Stimulated activated CD8-positive, alpha-beta memory T cell treated with anti-CD3 and anti-CD28 coated beads, Interleukin-7, amount 100 ng/mL, for 24 hours (primary cell): ENCODE measurements at places on chromosomes 4 and X.

GRCh38 chrX:121114691-121115090 is 67.3 kb downstream of the GLUD2 start:
- DNase-seq = no peak

GRCh38 chr4:176492646-176493302 is 173.0 kb downstream of the SPCS3 start:
- no peak for DNase-seq

DNA sequence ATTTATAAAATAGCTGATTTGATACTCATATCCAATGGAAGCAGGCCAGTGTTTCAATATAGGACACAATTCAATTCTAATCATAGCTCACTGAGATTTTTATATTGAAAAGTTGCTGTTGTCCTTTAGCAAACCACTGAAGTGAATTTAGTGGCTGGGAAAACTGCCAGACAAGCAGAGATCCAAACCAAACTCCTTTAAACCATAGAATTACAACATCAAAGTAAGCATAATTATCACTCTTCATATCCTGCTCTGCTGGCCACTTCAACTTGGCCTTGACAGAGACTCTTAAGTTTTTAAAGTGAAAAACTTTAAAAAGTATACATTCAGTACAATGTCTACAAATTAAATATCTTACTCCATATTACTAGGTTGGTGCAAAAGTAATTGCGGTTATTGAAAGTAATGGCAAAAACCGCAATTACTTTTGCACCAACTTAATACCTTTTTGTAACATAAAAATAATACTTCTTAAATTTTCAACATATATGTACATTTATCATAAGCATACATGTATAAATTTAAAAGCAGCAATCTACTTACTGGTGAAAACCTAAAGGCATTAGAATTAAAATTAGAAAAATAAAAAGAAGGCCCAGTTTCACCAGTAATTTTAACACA is 433.0 kb downstream of the PCDH10 start:
- DNase-seq = no peak

GRCh38 chrX:13684361-13684760 is 4.6 kb upstream of the RAB9A start:
- DNase-seq = no peak

DNA sequence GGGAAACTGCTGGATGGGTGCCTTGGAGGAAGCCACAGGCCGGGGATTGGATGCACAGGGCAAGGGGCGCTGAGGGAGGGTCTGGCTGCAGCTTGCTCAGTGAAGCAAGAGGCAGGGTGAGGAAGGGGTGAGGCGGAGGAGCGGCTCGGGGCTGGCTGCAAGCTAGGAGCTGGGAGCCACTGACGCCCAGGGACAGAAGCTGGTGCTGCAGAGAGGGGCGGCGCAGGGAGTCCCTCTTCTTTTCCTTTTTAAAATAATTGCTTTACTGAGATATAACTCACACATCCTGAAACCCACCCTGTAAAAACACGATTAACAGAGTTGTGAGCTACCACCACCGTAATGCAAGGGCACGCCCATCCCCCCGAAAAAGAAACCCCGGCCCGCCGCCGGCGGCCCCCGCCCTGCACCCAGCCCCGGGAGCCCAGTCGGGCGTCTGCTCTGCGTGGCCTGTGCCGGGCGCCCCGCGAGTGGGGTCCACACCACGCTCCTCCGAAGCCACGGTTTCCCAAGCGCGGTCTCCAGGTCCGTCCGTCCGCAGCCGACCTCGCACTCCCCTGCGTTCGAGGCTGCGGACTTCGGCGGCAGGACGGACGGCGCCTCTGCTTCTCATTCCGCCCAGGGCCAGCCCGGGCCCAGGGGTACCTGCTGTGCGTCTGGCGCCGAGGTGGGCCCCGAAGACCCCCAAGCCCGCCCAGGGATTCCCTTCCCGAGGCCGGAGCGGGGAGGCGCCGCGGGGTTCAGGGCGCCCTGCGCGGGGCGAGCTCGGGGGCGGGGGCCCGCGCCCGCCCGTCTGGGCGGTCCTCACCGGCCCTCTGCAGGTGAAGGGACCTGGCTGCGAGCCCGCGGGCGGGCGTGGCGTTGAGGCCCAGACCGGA is 866 bp upstream of the UVSSA start:
- no peak for DNase-seq

GRCh38 chr4:13704761-13705160 is 77.2 kb upstream of the BOD1L1 start:
- no peak for DNase-seq

DNA sequence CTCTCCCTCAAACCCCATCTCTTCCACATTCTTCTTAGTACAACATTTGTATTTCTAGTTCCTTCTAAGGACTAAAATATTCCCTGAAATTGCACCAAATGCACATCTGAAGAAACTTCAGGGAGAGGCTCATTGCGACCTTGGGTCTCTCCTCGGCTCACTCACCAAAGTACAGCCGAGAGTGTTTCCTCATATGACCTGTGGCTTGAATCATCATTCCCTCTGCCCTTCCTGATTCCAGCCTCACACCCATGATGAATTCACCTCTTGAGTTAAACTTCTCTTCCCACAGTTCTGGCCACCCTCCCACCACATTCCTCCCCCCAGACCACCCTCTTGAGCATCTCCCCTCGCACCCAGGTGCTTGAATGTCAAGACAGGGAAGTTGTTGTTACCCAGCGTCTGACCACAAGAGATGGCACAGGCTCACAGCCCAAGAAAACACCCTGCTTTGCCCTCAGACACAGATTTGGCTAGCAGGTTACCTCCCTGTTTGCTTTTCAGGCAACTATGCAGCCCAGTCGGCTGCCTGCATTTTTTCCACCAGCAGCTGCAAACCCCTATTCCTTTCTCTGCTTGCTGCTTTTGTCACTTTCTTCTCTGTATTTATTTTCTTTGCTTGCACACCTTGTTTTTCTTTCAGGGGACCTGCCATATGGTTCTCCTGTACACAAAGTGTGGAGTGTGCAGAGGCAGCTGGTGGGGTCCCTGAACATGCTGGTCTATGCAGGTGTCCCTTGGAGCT is 214.8 kb downstream of the SPATA18 start:
- no peak for DNase-seq

DNA sequence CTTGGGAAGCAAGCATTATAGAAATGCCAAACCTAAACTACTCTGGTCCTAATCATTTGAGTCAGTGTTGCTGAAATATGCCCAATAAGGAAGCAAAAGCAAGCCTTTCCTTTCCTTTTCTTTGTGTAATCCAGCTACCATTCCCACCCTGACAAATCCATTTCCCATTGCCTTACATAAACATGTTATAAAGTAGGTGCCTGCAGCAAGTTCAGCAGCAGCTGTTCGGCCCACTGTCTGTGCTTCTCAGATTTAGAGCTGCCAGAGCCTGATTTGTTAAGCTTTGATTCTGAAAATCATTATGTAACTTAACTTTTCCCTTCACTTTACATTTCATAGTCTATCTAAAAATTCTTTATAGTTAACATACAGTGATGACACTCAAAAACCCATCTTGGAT is 148.6 kb downstream of the EPHA5 start:
- no peak for DNase-seq

DNA sequence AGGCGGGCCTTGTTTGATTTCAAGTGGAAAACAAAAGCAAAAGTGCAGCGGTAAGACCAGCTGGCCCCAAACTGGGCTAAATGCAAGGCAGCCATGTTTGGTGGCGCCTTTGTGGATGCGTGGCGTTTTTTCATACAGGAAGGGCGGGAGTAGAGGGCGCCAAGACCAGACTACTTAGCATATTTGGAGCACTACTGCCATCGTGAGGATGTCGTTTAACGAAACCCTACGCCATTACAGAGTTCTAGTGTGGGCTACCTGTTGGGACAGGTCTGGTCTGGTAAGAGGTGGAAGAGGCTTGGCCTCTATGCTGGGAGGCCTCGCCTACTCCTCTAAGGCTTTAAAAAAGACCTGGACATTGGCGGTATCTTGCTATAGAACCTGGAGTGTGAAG is 230.7 kb upstream of the STK26 start:
- no peak for DNase-seq

- DNase-seq = no peak
Measured at GRCh38 chr4:108906006-108906405, 143.2 kb upstream of the ETNPPL start.

DNA sequence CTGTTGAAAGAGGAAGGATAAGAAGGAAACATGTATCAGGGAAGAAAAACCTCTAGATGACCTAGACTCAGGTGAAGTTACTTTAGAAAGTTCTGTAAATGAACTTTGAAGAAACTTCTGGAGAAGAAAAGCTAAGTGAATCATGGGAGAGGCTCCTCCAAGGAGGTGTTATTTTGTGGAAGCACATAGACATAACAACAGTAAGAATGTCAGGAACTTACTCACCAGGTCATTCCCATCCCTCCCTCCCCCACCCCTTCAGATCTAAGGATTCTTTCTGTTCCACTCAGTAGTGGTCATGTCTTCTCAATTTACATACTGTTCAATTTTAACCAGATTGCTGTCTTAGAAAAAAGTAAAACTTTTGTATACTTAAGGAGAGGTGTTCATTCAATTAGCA is 310.5 kb upstream of the DDX53 start:
- no peak for DNase-seq

DNA sequence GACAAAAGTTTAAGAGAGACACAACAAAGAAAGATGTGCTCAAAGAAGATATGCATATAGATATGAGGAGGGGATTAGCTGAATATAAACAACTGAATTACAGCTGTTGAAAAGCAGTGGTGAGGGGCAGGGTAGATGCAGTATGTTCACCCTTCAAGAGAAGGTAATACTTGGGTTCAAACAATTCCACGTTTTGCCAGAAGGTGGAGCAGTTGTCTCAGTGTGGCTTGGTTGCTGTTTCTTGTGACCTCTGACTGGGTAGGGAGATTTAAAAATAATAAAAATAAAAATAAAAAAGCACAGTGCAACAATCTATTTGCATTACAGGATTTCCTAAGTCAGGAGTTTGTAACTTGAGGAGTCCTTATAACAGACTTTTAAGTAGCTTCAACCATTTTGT is 23.3 kb downstream of the PHOX2B start:
- no peak for DNase-seq

- no peak for DNase-seq
Measured at GRCh38 chr4:6277935-6278800, 8.5 kb downstream of the WFS1 start.

GRCh38 chrX:68420559-68420958 is 12.7 kb downstream of the OPHN1 start:
- no peak for DNase-seq

DNA sequence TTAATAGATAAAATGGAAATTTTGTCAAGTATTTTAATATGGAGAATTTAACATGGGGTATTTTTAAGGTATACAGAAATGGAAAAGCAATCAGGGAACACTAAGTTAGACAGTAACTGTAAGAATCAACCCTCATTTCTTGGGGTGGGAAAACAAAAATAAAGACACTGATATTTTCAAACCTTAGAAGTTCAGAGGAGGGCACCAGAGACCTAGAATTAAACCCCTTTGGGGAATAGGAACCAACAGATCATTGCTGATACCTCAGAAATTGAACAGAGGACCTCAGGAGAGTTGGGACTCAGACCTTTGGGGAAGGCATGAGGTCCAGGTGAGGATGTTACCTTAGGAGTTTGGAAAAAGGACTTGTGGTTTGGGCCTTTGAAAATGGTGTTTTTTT is 435.6 kb downstream of the TMA16 start:
- DNase-seq = no peak

DNA sequence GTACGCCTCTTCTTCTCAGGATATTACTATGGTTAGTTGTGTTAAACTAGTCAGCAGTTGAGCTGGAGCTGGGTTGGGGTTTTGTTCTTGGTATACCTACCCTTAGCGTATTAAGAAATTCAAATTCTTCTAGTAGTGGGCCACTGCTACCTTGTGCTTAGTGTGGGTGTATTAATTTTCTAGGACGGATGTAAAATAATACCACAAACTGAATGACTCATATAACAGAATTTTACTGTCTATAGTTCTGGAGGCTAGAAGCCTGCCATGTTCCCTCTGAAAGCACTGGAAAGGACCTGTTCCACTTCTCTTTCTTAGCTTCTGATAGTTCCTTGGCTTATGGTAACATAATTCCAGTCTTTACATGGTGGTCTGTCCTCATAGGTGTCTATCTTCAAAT is 1274.7 kb downstream of the ADGRL3 start:
- DNase-seq = no peak

- DNase-seq = no peak
Measured at GRCh38 chrX:47571215-47571614, 10.2 kb downstream of the ARAF start.
